ENCODE measurements at places on chromosomes 1 and 21.

- DNase-seq = no peak
Observed at GRCh38 chr1:104084380-104084779, 334.7 kb downstream of the AMY1C start.

DNA sequence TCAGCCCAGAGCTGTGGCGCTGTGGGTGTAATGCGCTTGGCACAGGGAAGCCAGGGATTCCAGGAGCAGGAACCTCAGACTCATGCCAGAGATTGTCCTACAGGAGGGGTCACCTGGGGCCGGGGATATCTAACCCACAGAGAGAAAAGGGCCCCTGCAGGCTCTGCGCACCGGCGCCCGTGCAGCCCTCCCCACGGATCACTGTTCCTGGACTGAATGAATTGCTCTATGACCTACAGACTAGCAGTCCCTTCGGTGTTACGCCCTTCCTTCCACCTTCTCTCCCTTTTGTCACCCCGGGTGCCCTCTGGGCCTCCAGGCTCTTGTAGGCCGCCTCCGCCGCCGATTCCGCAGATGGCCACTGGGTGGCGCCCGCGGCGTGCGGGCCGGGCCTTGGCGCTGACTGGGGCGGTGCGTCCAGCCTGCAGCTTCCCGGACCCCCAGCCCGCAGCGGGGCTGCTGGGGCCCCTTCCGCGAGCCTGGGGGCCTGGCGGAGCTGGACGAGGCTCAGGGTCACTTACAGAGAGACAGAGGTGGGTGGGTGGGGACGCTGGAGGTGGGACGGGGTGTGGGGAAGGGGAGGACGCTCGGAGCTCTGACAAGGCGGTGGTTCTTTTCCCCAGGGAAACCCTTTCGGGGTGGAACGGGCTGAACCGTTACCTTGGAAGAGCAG lies 101.3 kb downstream of the IER5 start:
- peak; percentile 53 for DNase-seq

DNA sequence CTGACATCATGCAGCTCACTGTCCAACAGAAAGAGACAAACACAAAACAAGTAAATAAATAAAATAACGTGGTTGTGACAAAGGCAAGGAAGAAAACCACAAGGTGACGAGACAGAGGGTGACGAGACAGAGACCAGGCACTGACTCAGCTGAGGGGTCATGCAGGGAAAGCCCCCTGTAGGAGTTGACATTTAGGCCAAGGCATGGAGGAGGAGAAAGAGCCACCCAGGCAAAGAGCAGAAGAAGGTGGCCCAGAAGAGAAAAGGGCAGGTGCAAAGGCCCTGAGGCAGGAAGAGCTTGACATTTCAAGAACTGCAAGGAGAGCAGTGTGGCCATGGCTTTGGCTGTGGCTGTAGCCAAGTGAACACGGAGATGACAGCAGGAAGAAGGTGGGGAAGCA lies 65.1 kb upstream of the ID3 start:
- DNase-seq = no peak

- DNase-seq = no peak
Observed at GRCh38 chr21:33403128-33403785, at the start of gene IFNGR2. TSS of gene IFNGR2 (plus strand) at chr21:33403413. CDS start at chr21:33403544, 131 bp downstream.

- DNase-seq = no peak
Observed at GRCh38 chr1:167708940-167709389, 12.8 kb upstream of the MPZL1 start.
